T-helper 1 cell (primary cell): ENCODE measurements at places on chromosomes 2 and 18.

DNA sequence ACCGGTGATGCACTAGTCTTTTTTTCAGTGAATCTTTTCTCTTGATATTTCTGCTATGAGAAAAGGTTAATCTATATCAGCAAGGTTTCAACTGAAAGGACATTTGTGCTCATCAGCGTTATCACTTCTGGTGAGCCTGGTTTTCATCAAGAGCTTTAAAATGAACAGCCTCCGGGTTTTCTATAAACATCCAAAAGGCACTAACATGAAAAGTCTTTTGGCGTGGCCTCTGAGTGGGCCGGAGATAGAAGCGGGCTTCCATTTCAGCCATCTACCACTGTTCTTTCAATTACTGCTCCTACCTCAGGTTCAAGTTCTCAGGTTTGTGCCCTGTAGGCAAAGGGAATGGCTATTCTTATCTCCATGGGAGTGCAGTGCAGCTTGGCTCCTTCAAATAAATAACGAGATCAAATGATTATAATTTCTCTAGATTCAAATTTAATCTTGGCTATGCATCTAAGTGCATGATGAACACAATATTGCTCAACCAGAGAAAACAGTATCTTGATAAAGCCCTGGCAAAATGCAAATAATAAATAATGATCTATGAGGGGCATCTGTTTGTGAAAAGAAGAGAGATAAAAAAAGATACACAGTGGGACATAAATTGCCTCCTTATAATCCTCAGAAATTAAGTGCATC is 314.8 kb downstream of the CDH2 start:
- DNase-seq, result no peak

DNA sequence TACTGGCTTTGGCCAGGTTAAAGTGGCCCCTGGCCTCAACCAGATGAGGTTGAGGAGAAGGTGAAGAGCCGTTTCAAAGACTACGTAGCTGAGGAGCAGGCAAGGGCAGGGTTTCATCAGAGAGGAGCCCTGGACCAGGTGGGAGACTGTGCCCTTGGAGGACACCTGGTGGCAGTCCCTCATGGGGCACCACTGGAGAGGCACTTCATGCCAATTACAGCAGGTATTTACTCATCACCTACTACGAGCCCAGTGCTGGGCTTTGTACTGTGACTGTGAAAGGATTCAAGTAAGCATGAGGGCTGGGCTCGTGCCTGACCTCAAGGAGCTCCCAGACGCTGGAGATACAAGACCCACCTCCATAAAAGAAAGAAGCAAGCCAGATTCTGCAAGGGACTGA is 37.6 kb downstream of the SMAD7 start:
- peak; percentile 42 for DNase-seq

DNA sequence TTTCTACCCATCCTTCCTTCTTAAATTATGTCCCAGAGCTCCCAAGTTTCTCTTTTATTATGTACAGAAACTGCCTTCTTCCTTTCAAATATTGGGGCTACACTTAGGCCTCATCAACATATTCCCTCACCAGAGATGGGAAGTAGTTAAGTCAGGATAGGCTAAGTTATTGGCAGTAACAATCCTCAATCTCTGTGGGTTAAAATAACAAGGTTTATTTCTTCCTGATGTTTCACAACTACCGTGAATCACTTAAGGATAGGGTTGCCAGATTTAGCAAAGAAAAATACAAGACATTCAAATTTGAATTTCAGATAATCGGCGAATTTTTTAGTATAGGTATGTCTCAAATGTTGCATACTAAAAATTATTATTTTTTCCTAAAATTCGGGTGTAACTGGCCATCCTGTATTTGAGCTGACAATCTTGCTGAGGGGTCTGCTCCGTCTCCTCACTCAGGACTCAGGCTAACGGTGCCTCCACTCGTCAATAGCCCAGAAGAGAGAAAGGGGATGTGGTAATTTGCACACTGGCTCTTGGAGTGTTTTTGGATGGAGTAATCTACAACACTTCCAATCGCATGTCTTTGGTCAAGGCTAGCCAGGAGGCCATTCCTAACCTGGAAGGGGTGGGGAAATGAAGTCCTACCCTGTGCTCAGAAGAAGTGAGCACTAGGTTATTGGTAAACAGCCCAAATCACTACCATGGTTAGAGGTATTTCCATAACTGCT is 91.7 kb downstream of the ACTR3 start:
- DNase-seq, result no peak

DNA sequence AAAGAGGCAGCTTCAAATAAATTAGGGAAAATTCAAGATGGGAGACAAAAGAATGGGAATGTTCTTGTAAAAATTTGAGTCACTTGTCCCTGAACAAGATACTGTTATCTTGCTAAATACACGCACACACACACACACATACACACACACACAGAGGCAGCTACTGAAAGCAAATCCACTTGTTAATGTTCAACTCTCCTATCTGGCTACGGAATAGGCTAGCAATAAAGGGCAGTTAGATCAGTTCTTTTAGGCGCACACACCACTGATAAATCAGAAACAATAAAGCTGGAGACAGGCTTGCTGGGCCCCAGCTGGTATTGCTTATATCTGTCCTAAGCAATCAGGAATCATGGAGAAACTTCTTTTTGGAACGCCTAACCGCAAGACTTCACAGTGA is 461.6 kb downstream of the BCL11A start:
- DNase-seq, result no peak

- no peak for DNase-seq
These were observed 30.5 kb upstream of the PLB1 start for GRCh38 chr2:28465148-28465885.

DNA sequence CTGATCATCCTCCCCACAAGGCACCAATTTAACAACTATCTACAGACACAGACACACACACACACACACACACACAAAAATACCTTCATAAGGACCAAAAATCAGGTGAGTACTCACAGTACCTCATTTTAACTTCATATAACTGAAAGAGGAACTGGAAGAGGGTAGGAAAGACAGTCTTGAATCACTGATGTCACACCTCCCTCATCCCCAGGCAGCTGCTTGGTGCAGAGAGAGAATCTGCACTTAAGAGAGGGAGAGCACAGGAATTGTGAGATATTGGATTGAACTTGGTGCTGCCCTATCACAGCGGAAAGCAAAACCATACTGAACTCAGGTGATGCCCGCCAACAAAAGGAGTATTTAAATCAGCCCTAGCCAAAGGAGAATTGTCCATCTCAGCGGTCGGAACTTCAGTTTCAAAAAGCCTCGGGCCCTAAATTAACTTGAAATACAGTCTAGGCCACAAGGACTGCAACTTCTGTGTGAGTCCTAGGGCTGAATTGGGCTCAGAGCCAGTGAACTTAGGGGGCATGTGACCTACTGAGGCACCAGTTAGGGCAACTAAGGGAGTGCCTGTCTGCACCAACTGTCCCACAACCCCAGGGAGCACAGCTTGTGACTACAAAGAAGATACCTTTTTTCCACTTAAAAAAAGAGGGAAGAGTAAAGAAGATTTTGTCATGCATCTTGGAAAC is 211.1 kb downstream of the LRATD1 start:
- DNase-seq, result no peak

GRCh38 chr2:101296371-101296770 is 12.1 kb downstream of the RNF149 start:
- DNase-seq, result no peak

DNA sequence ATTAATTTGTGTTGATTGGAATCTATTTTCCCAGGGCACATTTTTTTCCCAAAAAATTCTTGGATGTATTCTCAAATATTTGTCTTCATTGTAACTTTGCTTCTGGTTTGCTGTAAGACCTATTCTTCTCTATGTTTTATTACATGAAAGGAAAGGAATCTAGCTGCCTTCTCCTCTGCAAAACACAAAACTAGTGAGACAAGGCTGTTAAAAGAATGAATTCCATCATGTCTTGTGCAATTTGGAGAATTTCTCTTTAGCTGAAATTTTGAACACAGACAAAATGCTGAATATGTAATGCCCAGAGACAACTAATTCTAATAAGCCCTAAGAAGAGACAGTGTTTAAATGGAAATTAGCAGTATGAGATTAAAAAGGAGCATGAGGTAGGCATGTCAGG is 275.9 kb downstream of the CDH20 start:
- no peak for DNase-seq

- no peak for DNase-seq
These were observed 47.7 kb downstream of the MYO7B start for GRCh38 chr2:127582863-127583861.

DNA sequence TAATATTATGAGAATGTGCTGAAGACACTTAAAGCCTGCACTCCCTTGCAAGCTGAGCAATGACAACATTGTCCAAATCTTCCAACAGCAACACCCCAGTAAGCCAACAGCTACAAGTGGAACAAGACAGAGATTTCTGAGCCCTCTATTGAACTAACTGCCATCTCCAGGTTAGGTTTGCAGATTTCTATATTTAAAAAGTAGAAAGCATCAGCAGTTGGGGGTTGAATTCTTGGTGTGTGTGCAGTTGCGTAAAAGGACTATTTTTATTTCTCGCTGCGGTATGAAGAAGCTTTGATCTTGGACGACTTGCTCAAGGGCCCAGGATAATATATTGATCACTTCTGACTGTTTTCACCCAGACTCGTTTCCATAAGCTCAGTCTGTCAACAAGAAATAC is 106.2 kb upstream of the ZFP36L2 start:
- DNase-seq, result no peak

DNA sequence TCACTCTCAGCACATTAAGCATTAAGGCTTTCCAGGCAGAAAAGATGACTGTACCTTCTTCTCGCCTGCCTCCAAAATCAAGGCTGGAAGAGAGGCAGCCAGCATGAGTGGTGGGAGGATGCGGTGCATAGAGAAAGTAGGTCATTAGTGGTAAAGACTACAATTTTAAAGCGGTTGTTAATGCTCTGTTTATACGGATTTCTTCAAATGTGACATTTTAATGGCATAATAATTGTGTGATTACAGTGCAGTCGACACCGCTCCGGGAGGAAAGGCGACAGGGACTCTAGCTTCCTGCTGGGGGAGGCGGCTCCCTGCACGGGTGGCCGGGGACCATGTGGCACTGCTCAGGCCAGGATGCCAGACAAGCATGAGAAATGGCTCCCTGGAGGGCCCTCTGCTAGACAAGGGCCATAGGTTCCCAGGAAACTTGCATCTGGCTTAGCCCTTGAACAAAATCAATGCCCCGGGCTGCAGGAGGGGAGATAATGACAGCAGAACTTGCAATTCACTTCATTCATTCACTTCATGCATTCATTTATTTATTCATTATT is 129.6 kb downstream of the GALNT14 start:
- DNase-seq, result no peak

DNA sequence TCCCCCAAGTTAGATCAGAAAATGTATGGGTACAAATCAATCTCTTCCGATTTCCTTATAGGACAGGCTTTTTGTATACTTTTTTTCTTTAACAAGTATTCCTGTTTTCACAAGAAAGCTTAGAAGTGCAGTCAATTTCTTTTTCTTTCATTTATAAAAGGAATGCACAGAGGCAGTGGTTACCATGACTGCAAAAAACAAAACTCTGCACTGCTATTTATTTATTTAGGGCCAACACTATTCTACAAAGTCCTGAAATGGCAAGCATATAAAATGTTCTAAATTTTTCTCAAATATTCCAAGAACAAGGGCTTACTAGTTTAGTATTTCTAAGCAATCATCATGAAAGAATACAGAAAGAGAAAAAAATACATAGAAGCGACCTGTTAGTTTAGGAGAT is 22.2 kb downstream of the ATAD2B start:
- DNase-seq, result no peak

- DNase-seq, result no peak
These were observed 561.9 kb downstream of the ARHGAP15 start for GRCh38 chr2:143691121-143691520.

DNA sequence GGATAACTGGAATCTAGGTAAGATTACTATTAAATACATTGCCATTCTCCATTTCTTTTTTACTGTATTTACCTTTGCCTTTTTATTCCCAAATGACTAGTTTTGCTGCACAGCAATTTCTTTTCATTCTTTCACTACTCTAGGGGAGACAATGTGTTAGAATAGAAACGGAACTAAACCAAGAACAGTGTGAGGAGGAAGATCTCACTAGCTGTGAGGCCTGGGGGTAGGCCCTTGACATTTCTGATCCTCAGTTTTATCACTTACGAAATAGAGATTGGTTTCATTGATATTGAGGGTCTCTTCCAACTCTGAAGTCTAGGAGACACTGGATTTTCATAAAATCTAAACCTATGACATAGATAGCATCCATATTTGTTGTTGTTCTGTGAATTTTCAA is 191.1 kb downstream of the IKZF2 start:
- DNase-seq, result no peak
